ENCODE measurements at places on chromosomes 4 and X.

- no peak for DNase-seq
These were observed 25.4 kb downstream of the SORCS2 start for GRCh38 chr4:7217474-7218321.

GRCh38 chr4:81724925-81725329 is 253.2 kb upstream of the RASGEF1B start:
- no peak for DNase-seq

GRCh38 chr4:55554453-55555030 is 7.8 kb upstream of the CLOCK start:
- no peak for DNase-seq

- DNase-seq, result no peak
These were observed 158.4 kb downstream of the INPP4B start for GRCh38 chr4:142687547-142688275.

GRCh38 chr4:25943805-25944204 is 29.8 kb downstream of the SMIM20 start:
- DNase-seq, result no peak

GRCh38 chrX:47664737-47665136 is 5.8 kb upstream of the UXT start:
- no peak for DNase-seq

DNA sequence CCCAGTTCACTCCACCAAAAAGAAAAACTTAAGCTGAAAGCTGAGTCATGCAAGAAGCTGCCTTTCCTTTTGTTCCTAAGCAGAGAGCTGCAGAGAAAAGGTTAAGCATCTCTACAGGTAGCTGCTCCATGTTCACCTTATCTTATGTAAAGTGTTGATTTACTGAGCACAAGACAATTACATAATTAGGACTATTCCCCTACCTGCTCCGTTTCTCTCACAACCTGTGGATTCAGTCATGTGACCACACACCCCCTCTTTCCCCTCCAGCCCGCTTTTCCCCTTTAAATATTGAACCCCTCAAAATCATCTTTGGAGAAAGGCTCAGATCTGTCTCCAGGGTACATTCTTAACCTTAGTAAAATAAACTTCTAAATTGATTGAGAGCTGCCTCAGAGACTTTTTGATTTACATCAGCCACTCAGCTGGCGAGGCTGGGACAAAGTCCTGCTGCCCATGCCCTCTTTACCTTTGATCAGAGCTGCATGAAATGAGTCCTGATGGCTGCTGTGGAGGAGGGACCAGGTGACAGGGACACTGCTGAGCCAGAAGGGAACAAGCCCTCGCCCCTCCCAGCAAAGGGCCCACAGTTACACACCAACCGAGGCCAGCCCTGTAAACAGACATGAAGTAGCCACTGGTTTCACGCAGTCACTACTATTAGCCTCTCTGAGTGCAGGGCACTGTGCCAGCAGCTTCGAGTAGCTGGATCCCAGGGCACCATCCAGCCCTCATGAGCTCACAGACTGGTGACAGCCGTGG is 53.9 kb upstream of the C4orf50 start:
- no peak for DNase-seq

- DNase-seq, result no peak
These were observed 51.7 kb downstream of the RAB28 start for GRCh38 chr4:13432453-13432852.

DNA sequence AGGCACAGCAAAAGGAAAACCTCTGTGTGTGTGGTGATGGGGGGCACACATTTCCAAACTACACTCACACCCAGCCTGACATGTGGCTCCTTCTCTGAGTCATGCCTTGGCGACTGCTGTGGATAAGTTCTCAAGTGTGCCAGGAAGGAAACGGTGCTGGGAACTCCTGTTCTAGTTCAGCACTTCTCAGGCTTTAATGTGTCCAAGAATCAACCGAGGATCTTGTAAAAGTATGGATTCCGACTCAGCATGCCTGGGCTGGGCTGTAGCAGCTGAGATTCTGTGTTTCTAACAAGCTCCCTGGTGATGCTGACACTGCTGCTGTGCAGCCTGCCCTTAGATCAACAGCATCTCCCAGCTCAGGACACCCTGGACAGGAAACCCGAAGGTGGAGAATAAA is 20.2 kb downstream of the CLNK start:
- no peak for DNase-seq

- no peak for DNase-seq
These were observed 54.3 kb downstream of the ZFYVE28 start for GRCh38 chr4:2363951-2364653.

DNA sequence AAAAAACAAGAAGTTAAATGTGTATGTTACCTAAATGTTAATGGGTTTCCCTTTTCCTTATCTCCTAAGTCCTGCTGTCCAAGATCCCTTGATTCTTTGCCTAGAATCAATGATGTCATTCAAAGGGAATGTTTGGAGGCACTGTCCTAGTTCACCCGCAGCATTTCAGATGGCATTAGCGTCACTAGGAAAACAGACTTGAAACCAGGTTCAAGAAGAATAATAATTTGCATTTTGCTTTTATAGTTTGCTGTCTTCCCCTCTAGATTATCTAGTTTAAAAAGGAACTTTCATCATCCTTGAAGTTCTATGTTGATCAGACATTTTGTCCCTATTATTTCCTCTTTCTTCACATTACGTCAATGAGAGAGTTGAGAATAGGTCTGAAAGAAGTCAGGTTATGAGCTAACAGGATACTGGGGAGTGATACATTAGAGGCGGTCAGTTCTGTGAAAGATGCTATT is 234.1 kb upstream of the PGRMC2 start:
- no peak for DNase-seq

DNA sequence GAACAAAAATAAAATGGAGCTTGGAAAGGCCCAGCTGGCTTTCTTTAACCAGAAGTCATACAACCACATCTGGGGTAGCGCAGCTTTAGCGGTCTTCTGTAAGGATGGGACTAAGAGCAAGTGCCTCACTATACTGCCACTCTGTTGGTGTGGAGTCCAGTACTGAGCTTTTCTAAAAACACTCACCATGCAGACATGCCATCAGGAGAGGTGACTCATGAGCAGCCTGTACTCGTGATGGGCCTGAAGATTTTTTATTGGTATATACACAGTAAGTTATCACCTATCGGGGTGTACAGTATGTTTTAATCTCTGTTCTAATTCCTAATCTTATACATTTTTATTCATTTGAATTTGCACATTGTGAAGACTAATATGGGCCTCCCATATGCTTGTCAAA is 9.6 kb downstream of the PPP3CA start:
- DNase-seq, result no peak

GRCh38 chr4:135533053-135533452 is 1331.5 kb upstream of the PABPC4L start:
- no peak for DNase-seq

DNA sequence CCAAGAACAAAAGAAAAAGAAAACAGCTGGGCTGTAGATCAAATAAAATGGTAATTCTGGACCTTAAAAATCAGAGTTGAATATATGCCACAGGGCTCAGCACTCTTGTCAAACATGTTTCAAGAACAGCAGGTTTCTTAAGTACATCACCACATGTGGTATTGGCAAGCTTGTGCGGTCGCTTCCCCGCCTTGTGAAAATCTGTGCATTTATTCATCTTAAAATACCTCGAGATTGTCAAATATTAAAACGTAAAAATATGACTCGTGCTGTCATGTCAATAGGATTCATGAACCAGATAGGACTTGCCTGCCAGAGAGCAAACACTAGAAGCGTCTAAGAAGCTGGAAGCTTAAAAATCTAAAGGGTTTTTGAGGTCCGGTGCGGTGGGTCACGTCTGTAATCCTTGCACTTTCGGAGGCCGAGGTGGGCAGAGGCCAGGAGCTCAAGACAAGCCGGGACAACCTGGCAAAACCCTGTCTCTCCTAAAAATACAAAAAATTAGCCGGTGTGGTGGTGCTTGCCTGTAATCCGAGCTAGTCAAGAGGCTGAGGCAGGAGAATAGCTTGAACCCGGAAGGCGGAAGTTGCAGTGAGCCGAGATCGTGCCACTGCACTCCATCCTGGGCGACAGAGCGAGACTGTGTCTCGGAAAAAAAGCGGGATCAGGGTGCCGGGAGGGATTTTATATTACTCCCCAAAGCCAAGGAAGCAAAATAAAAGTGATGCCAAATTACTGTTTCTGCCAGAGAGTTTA is 40.2 kb upstream of the TMEM154 start:
- DNase-seq, result no peak

GRCh38 chrX:49176421-49177326 is 5.0 kb downstream of the PLP2 start:
- DNase-seq, result no peak

DNA sequence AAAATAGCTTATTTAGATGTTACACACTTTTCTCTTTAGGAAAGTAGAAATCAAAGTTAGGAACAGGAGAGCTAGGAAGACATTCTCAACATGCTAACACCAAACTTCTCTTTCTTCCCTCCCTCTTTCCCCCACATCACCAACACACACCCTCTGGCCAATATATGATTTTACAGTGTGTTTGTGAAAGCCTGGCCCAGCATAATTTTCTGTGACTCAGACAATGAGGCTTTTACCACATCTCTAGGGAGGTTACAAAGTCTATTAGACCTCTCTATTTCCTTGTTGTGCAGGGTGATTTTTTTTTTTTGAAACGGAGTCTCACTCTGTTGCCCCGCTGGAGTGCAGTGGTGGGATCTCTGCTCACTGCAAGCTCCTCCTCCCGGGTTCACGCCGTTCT is 189.9 kb downstream of the AASDH start:
- DNase-seq, result no peak

- DNase-seq, result no peak
These were observed 421.0 kb downstream of the ADAM29 start for GRCh38 chr4:175339100-175339707.

GRCh38 chrX:37906357-37906756 is 59.0 kb upstream of the DYNLT3 start:
- no peak for DNase-seq

DNA sequence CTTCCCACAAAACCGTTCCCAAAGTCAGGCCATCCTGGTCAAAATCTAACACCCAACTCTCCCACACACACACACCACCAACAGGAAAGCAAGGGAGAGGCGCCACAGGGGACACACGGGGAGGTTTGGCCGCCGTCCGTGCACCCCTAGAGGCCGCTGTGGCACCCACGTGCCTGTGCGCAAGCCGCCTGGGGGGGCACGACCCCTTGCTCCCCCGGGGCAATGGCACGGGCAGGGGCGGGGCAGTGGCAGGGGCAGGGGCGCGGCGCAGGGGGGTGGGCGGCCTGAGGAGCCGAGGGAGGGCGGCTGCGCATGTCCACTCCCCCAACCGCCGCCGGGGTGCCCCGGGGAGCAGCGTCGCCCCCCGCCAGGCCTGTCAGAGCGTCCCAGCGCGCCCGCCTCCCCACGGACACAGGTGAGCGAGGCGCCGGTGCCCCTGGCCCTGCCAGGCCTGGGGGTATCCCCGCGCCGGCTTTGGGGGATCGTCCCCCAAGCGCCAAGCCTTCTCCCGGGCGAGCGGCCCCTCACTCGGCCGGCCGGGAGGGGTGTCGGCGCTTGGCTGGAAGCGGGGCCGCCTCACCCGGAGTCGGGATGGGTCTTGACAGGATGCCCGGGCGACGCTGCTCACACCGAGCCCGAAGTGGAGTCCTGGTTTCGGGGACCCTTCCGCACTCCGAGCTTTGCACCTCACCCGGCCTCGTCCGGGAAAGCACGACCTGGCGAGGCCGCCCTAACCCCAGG is at the start of gene ERAS:
Gene ERAS (plus strand): TSS at position 379 of the 741 bp plus-strand sequence. CDS start 2,611 bp downstream, outside the sequence.
- DNase-seq, result no peak

GRCh38 chrX:133923113-133923512 is 62.3 kb downstream of the GPC3 start:
- peak; percentile 7 for DNase-seq

DNA sequence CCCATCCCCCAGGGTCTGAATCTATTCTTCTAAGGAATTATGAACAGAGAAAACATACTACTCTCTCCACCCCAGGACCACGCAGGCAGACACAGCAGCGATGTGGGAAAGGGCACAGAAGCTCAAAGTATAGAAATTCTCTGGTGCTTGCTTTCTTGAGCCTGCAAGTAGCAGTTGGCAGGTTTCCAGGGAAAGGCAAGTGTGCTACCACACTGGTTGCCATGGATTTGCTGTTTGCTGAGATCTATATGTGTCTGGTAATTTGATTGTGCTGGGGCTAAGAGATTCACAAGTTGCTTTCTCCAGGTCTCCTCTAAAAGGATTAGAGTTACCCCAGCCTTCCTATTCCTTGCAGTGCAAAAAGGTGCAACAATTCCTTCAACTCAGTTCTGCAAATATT is 83.1 kb downstream of the GUCY2F start:
- no peak for DNase-seq

DNA sequence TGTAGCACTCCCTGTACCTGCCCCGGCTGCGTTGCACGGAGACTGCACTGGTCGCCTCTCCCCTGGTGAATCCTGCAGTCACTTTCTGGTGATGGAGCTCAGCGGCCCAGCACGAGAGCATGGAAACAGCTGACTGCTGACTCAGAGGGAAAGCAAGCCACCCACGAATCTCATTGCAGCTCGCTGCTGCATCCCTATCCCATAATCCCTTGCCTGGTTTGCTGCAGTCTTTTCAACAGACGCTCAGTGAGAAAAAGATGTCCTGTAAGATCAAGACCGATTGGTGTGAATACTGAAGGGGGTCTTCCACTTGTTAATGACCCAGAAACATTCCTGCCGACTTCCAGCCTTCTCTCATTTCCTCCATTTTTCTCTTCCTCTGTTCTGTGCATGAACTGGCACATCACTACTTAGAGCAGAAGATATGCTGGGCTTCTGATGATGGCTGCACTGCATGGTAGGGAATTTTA is 52.9 kb downstream of the TRIM2 start:
- DNase-seq, result no peak

DNA sequence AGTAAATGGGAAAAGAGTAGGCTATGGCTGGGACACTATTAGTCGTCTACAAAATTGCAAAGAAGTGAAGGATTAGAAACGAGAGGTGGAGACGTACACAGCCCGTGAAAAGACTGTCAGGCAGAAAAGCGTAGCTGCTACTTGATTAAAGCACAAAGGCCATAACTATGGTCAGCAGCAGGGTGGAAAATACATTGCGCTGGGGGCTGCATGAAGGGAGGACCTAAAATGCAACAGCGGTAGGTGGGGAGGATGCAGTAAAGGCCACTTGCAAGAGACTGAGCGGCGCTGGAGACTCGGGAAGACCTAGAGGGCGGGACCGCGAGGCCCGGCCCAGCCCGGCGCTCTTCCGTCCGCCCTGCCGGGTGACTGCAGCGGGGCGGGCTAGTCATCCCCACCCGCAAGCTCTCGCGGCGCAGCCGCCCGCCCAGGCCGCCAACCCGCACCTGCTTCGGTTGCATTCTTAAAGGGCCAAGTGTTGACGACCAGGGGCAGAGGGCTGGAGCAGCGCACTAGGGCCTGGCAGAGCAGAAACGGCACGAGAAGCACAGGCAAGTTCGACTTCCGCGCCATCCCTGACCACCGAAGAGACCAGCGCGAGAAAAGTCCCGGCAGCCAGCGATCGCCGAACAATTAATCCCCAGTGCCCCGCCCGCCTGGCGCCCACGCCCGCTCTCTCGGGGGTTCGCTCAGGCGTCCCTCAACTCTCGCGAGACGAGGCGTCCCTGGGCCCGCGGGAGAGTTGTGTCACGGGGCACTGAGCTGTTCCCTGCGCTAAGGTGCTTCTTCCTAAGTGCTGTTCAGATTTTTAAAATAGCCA is at the start of gene AGA:
Gene AGA (minus strand): TSS at position 635 of the 820 bp plus-strand sequence. CDS start 62 bp downstream, at position 573.
- peak; percentile 79 for DNase-seq
